GM20000 (cell line): ENCODE measurements at places on chromosomes 12 and 14.

DNA sequence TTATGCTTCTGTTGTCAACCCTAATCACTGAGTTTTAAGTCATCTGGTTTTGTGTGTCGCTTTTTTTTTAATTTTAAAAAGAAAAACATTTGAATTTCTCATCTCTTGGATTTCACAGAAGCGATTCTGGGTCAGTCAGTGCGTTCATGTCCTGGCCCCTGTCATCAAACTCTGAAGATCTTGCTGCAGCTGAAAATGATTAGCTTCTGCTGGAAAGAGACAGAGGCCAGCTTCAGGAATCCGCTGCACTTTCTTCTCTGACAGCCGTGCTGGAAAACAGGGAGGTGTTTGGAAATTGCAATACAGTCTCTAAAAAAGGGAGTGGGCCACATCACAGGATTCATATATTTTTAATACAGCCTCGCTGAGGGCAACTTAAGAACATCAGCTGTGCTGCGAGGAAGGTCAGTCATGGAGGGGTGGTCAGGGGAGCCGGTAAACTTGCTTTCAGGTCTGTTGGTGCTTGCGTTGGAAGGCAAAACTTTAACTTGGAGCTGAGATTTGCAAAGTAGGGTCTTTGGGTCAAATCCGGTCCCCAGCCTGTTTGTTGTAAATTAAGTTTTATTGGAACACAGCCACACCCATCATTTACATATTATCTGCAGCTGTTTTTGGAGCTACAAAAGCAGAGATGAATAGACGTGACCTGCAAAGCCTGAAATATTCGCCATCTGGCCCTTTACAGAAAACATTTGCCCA lies 190.8 kb downstream of the AACS start:
- DNase-seq = no peak

DNA sequence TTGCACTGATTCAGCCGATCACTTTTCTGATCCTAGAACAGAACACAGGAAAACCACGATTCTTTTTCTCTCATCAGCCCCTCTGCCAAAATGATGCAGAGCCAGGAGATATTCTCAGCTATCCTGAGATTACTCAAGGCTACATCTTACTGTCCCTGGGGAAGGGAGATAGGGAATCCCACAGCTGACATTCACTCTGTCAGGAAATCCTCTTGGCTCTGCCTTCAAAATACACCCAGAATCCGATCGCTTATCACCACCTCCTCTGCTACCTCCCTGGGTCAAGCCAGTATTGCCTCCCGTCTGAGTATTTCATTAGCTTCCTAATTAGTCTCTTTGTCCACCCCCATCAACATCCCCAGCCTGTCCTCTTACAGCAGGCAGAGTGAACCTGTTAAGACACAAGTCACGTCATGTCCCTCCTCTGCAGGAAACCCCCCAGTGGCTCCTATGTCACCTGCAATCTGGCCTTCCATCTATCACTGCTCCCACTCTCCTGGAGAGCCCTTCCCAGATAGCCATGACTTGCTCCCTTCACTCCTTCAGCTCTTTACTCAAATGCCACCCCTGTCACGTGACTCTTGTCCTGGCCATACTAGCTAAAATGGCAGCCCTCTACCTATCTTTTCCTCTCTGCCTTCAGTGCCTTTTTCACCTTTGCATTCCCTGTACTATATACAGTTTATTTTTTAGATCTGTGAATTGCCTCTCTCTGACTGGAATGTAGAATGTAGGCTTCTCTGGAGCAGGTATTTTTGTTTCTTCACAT lies 70.3 kb downstream of the GALNT4 start:
- DNase-seq = no peak

- no peak for DNase-seq
Measured at GRCh38 chr12:128938886-128939285, 85.6 kb downstream of the GLT1D1 start.

- DNase-seq = no peak
Measured at GRCh38 chr12:29961231-29961630, 177.5 kb upstream of the TMTC1 start.

DNA sequence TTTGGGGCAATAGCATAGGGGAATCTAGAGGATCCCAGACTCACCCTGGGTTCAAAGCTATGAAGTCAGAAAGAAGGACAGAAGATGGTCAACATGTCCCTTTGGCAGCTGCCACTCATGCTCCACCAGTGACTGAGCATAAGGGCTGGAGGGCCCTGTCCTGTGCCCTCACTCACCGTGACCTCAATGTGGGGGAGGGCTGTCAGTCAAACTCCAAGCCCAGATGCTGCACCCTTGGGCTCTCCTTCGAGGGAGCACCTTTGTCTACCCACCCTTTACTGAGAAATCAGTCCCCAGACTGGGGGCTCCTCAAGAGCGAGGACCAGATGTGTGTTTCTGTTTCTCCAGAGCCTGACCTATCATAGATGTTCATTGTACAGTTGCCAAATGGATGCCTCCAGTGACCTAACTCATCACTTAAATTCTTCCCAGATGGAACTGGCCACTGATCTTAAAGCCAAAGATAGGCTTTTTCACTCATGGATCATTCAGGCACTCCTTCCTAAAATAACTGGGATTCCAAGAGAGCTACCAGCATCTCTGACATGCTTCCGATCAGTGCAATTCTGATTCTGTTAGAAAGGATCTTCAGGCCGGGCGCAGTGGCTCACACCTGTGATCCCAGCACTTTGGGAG lies 27.2 kb upstream of the VSX2 start:
- DNase-seq = no peak

DNA sequence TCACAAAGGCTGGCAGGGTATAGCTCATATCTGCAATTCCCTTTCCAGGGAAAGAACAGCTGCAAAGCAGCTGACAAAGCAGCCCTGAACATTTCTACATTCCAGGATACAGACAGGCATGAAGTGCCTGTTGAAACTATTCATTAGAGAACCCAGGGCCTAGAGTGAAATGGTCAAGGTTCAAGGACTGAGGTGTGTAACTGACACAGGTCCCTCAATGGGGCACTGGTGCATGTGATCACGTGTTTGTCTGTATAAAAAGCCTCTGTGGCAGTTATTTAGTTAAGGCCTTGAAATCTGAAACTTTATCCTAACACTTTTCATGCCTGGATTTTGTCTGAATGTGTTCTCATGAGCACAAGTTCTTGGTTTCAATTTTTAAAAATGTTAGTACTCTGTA lies 47.1 kb downstream of the GIT2 start:
- DNase-seq = no peak

GRCh38 chr12:48824905-48825304 lies 6.6 kb downstream of the CACNB3 start:
- no peak for DNase-seq

DNA sequence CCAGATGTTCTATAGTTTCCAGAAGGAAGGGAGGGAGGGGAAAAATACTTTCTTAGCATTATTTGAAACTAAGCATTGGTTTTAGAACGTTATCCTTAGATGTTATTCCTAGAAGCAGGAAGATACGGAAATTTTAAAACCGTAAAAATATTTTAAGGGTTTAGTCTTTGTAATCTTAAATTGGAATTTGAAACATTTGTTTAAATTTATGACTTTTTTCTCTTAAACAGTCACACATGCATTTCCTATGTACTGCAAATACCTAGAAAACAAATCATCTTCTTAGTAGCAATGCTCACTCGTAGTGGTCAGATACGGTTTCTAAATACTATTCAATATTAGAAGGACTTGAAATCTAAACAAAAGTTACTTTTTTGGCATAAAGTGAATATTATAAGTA lies 282.0 kb downstream of the ERC1 start:
- no peak for DNase-seq

GRCh38 chr14:34682787-34683321 lies 31.5 kb downstream of the CFL2 start:
- peak; percentile 52 for DNase-seq

- no peak for DNase-seq
Measured at GRCh38 chr12:124432376-124432775, 135.0 kb downstream of the NCOR2 start.

GRCh38 chr12:99700032-99700431 lies 52.5 kb downstream of the GARIN6 start:
- DNase-seq = no peak

DNA sequence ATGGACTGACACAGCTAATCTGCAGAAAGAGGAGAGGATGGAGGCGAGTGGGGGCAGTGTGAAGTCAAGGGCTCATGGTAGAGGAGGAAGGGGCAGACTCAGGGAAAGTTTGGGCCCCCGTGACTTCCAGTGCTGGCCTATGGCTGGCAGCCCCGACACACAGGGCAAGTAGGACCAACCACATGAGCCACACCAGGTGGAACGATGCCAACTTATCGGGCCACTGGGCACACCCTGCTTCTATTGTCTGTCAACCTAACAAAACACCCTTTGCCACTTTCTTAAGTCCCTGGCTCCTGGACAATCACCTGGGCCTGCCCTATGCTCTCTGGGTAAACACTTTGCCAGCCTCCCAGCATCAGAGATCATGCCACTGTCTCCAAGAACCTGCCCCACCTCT lies 65.2 kb upstream of the PSMC1 start:
- no peak for DNase-seq
